Transverse colon (tissue), 4 donors: ENCODE measurements at places on chromosomes 5 and 9. TPM values are rescaled to one million over a fixed set of nuclear protein-coding genes. Genes with fewer than 3 reads are reported as not detected.

- DNase-seq: no peak
These were observed 173.0 kb upstream of the DAPK1 start for GRCh38 chr9:87324613-87325194.

GRCh38 chr5:135476615-135477581 lies 24.7 kb upstream of the TIFAB start:
- DNase-seq: no peak

GRCh38 chr9:130824079-130824478 lies 11.0 kb upstream of the ABL1 start:
- DNase-seq: no peak

ZNF618 gene
- 5.4 TPM for total RNA-seq
